ENCODE measurements at places on chromosomes 6 and 20.

- no peak for DNase-seq
Measured at GRCh38 chr6:12973386-12973785, 256.8 kb downstream of the PHACTR1 start.

- DNase-seq = no peak
Measured at GRCh38 chr20:1946442-1946761, 47.5 kb downstream of the PDYN start.

GRCh38 chr20:31987744-31988143 is 19.8 kb downstream of the XKR7 start:
- DNase-seq = no peak

DNA sequence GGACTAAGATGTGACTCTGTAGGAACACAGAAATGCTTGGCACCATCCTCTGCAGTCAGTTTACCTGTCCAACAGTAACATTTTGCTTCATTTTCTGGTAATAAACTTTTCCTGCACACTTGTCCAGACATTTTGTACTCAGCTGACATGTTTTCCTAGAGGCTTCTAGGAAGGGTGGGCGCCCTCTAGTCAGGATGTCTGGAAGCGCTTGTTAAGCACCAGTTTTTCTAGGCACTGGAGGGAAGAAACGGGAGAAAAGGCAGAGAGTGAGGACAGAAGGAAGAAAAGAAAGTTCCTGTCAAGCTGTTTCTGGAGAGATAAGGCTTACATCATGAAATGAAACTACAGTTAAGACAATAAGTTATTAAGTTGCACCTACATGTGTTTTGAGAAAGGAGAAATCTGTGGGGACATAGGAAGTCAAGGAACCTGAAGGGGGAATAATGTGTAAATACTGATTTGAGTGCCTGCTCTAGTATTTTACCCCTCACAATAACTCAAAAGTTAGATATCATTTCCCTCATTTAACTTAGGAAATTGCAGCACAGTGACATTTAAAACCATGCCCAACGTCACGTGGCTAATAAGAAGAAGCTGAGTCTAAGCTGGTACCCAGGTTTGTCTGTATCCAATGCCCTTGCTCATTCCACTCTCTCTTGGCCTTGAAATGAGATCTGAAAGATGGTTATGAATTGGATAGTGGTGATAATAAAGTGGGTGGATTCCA is 42.7 kb upstream of the TNFRSF21 start:
- peak; percentile 41 for DNase-seq

DNA sequence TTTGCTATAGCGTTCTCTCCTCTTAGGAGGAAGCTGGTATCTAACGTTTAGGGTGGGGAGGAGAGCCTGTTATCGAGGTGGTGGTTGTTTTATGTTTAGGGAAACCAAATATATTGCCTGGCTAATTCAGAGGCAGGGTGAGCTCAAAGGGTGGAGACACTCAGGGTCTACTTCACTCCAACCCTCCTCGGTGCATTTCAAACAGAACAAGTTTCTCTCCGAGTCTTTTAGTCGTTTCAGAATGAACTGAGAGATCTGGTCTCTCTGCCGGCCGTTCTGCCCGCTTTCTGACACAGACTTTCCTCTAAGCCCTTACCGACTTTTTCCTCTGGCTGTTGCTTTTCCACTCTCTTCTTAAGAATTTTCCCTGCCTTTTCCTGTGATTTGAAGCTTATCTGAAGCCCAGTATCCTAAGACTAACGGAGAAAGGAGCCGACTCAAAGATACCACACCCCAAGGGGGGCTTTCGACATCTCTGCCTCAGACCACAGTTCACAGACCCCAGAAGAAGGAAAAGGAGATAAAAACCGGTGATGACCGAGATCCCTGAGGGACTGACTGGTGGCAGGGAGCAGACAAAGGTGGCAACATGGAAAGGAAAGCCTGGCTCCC is 865 bp downstream of the STK38 start:
- no peak for DNase-seq

DNA sequence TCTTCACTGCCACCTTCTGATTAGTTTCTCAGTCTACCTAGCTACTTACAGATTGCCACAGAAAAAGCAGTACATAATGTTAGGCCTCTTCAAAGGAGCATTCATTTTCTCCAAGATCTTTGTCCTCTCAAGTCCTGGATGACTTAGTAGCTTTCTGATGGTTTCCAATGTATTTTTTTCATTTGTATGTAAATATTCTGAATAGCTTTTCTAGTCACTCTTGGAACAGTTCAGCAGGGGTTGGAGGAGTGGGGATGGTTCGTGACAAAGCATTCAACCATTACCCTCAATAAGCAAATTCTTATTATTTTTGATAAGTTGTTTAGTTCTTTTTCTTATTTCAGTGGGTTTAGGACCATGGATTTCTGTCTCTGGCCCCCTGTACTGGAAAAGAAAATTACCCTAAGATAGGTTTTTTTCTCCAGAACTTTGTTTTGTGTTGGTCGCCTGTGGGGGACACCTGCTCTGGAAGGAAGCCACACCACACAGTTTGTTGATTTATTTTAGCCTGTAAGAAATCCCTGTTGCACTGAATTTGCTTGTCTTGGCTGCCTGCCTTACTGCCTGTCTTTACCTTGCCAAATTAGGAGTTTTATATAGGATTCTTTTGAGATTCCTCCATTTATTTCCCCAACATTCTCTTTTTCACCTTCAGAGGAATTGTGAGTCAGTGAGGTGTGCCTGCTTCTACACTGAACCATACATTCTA is 247.9 kb downstream of the RFPL4B start:
- DNase-seq = no peak

GRCh38 chr6:168051648-168052047 is 27.4 kb downstream of the FRMD1 start:
- no peak for DNase-seq

DNA sequence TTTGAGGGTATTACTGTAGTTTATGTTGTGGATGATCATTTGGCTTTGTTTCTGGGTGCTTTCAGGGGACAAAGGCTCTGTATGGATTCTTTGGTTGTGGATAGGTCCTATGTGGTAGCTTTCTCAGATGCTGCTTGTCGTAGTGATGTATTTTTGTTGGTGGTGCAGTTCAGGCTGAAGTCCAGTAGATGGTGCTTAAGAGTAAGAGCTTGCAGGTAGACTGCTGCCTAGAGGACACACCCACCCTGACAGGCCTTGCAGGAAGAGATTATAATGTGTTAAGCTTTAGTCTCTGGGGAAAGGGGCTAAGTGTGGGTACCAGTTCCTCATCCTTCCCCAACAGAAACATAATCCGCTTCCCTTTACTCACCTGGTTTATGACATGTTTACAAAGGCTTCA is 62.6 kb upstream of the ADGRB3 start:
- DNase-seq = peak; percentile 43

GRCh38 chr6:138727182-138727581 is 46.4 kb upstream of the CCDC28A start:
- no peak for DNase-seq

GRCh38 chr6:163308629-163309440 is 105.7 kb upstream of the QKI start:
- DNase-seq = no peak

GRCh38 chr20:24783631-24784492 is 165.2 kb upstream of the CST7 start:
- DNase-seq = no peak

DNA sequence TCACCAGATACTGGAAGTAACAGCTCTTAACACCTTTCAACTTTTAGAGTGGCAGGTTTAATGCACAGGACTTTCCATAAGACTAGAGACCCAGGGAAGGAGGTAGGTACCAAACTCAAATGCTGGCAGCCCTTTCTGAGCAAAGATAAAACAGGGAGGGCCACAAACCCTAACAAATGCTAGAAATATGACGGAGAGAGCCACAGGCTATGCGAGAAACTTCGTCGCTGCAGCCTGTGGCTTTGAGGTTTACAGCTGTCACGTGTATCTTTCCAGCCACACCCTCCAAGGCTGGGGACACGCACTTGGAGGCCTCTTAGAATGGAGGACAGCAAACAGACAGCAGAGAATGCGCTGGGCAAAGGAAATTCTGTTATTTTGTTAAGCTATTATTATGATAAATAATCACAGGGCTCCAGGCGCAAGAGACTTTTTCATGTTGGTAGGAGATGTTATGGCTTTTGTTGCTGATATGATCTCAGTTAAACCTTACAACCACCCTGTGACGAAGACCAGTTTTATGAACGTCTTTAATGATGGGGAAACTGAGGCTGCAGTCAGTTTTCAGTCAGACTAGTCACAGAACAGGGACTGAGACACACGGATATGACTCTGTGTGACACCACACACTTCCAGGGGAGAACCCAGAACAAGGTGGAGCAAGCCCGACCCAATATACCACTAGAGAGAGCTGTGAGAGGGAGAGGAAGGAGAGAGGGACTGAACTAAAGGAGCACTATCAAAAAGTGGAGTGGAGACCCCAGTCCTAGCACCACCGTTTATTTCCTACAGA is 2.0 kb downstream of the TRAM2 start:
- peak; percentile 47 for DNase-seq

DNA sequence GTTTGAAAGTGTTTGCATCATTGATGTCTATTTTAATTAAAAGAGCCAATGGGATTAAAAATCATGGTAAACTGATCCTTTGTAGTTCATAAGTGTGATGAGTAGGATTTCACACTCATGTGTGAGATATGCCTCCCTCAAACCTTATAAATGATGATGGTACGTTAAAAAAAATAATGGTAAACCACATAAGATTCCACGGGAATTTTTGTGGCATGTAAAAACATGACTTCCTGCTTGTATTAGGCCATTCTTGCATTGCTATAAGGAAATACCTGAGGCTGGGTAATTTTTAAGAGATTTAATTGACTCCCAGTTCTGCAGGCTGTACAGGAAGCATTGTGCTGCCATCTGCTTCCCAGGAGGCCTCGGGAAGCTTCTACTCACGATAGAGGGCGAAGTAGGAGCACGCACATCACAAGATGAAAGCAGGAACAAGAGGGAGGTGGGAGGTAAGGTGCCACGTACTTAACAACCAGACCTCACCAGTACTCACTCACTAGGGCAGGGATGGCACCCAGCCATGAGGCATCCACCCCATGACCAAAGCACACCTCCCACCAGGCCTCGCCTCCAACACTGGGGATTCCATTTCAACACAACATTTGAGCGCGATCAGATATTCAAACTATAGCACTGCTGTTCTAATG is 187.6 kb upstream of the QKI start:
- DNase-seq = no peak

GRCh38 chr6:148677594-148678476 is 69.0 kb upstream of the UST start:
- DNase-seq = peak; percentile 61

DNA sequence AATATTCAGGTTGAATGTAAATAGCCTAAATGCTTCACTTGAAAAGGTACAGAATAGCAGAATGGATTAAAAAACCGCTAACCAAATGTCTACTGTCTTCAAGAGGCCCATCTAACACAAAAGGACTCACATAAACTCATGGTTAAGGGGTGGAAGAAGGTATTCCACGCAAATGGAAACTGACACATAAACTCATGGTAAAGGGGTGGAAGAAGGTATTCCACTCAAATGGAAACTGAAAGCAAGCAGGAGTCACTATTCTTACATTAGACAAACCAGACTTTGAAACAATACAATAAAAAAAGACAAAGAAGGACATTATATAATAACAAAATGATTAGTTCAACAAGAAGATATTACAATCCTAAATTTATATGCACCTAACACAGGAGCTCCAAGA is 38.3 kb upstream of the PKIB start:
- peak; percentile 9 for DNase-seq

DNA sequence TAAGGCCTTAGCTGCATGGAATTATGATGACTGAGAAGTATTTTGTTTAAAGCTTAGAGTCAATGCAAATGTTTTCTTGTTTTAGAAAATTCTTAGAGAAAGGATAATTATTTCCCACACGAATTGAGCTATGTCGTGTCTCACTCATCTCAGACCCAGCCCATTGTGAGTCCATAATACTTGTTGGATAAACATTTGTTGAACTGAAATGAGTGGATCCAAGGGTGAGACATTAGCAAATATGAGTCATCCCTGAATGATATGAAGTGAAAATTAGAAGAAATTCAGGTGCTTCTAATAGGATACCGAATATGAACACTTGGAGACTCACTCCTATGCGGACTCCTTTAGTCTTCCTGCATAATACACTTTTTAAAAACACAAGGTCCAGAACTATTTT is 41.6 kb upstream of the ARMC2 start:
- no peak for DNase-seq

GRCh38 chr20:62805155-62805710 is 598 bp downstream of the OGFR start:
- no peak for DNase-seq

GRCh38 chr6:170269151-170269845 is 21.6 kb downstream of the DLL1 start:
- DNase-seq = no peak

GRCh38 chr6:20583444-20583800 is 49.2 kb downstream of the CDKAL1 start:
- no peak for DNase-seq

DNA sequence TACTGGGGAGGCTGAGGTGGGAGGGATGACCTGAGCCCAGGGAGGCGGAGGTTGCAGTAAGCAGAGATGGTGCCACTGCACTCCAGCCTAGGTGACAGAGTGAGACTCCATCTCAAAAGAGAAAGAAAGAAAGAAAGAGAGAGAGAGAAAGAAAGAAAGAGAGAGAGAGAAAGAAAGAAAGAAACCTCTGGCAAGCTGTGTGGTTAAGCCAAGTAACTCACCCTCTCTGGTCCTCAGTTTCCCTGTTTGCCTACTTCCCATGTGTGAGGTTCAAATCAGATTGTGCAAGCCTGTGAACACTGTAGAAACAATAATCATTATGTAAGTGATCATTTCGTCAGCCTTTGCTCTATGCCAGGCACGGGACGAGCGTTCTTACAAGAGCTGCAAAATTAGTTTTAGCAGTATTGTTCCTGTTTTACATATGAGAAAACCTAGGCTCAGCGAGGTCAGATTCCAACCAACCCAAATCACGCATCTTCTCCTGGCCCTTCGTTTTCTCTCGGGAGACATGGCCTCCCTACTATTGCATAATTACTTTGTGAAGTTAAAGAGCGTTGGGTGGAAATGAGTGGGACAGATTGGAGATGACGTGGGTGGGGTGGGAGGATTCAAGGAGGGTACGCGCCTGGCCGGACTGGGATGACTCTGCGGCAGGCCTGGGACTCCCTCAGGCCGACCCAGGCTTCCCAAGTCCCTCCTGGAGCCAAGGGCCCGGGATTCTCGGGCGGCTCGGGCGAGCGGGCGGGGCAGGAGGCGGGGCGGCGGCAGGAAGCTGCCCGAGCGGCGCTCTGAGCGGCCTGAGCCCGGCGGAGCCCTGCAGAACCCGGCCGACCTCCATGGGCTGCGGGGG is at the start of gene SNX21:
Gene SNX21, plus strand, starts transcription at position 770 of the 853 bp plus-strand sequence. CDS start 121 bp downstream, outside the sequence.
- peak; percentile 90 for DNase-seq

DNA sequence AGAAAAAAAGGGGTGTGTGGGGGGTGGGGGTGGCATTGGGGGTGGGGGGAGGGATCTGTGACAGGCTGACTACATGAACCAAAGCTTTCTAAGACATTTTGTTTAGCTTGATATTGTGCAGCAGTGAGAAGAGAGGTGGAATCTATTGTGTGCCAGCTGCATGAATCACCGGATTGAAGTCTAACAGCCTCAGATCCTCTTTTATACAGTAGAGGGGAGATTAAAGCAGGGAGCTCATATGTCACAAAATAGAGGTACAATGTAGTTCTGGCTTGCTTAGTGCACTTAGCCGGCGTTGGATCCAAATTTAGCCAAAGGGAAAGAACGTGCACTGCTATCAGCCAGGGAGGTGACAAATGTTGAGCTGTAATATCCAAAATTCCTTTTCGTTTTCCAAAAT is 404.2 kb upstream of the CITED2 start:
- DNase-seq = no peak

GRCh38 chr6:28589234-28589956 is 63.7 kb downstream of the GPX5 start:
- DNase-seq = peak; percentile 19

Data from suppressor macrophage treated with lipopolysaccharide for 4 hours (primary cell).